ENCODE measurements at places on chromosomes 2 and 18.

DNA sequence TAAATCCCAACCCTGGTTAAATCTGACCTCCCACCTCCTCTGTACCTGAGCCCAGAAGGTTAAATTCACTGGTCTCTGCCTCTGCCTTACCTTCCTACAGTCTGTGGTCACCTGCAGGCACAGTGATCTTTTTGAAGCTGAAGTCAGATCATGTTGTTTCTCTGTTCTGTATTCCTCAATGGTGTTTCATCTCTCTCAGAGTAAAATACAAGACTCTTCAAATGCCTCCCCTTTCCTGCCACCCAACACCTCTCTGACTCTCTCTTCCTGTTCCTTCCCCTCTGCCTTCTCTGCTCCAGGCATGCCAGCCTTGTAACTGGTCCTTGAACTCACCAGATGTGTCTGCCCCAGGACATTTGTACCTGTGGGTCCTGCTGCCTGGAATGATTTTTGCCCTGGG, 219.3 kb downstream of the UXS1 start:
- no peak for DNase-seq

DNA sequence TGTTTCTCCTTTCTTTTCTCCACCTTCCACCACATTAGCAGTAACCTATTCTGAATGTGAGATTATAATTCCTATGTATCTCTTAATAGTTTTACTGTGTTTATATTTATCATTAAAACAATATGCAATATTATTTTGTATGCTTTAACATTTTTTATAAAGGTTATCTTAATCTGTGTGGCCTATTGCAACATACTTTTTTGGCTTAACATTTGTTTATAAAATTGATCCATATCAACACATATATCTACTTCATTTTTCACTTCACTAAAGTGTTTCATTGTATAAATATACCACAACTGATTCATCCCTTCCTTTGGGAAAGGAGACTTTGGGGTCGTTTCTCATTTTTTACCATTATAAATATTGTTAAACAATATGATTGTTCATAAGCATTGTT, 48.6 kb downstream of the ATP9B start:
- DNase-seq: no peak

GRCh38 chr2:55502590-55503141, 16.9 kb upstream of the CFAP36 start:
- DNase-seq: no peak

GRCh38 chr2:82796132-82796531, 1662.9 kb downstream of the SUCLG1 start:
- peak; percentile 50 for DNase-seq

DNA sequence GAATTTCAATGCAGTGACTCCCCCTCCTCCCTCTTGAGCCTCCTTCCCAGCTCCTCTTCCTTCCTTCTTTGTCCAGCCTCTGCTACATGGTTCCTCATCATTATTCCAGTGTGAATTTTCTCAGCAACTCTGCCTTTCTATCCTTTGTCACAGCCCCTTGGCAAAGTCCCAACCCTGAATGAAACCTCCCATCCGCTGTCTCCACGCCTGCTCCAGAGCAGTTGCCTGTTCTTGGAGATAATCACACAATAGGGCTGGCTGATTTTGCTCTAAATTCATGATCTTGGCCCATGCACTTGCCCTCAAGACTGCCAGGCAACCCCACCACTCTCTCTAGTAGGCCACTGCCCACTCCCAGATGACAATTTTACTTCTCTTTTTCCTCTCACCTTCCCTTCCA, 61.4 kb downstream of the BCL2L11 start:
- DNase-seq: no peak

Data from fibroblast of skin of right biceps (primary cell).